ENCODE measurements at places on chromosomes 3 and 15.

- no peak overlapping the region for H3K4me3 ChIP-seq
- H3K36me3 ChIP-seq: no peaks in the 10 kb centered on the region
- H3K27ac ChIP-seq: no peak overlapping the region
- no peaks in the 10 kb centered on the region for H3K27me3 ChIP-seq
- no peak for DNase-seq
- H3K4me1 ChIP-seq: peaks cover 11% of the 10 kb centered on the region
Measured at GRCh38 chr15:47998619-47999019, 122.2 kb upstream of the SLC24A5 start.

DNA sequence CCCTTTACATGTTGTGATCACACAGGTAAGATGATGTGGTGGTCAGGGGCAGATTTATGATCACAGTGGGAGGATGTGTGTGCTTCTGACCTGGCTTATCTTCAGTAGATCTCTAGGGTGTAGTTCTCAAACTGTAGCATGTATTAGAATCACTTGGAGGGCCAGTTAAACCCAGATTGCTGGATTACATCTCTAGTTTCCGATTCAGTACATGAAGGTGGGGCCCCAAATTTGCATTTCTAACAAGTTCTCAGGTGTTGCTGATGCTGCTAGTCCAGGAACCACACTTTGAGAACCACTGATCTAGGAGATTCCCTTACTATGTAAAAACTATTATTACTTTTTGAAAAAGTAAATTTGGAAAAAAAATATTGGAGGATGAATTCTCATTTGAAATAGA is 199.3 kb upstream of the GOLIM4 start:
- no peak overlapping the region for H3K4me3 ChIP-seq
- H3K36me3 ChIP-seq: no peaks in the 10 kb centered on the region
- H3K27me3 ChIP-seq: no peaks in the 10 kb centered on the region
- DNase-seq: no peak
- H3K27ac ChIP-seq: no peak overlapping the region

DNA sequence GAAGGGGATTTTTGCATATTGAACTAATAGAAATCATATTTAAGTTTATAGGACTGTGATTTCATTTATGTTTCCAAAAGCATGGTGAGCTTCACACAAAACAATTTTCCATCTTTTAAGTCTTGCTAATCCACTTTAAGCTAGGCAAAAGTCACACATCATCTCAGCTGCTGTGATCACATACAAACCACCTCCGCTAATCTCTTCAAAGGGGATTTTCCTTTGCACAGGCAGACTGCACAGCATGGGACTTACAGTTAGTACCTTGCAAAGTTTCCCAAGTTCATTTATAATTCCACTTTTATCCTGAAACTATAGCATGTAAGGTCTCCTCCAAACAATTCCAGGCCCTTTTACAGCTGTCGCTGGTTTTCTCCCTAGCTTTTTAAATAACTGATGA is 225.1 kb upstream of the CNTN3 start:
- H3K27me3 ChIP-seq: no peaks in the 10 kb centered on the region
- H3K27ac ChIP-seq: no peak overlapping the region
- no peak for DNase-seq
- no peaks in the 10 kb centered on the region for H3K4me1 ChIP-seq
- no peaks in the 10 kb centered on the region for H3K36me3 ChIP-seq

GRCh38 chr3:154678041-154678654 is 248.2 kb upstream of the GPR149 start:
- H3K27ac ChIP-seq: no peak overlapping the region
- H3K4me1 ChIP-seq: no peaks in the 10 kb centered on the region
- H3K27me3 ChIP-seq: no peaks in the 10 kb centered on the region
- no peak overlapping the region for H3K4me3 ChIP-seq
- DNase-seq: no peak
- no peaks in the 10 kb centered on the region for H3K36me3 ChIP-seq

GRCh38 chr15:52208306-52208946 is 17.2 kb upstream of the GNB5 start:
- H3K4me1 ChIP-seq: peaks cover 11% of the 10 kb centered on the region
- H3K4me3 ChIP-seq: no peak overlapping the region
- peak; percentile 70 for DNase-seq
- peaks cover 12% of the 10 kb centered on the region for H3K36me3 ChIP-seq
- H3K27me3 ChIP-seq: no peaks in the 10 kb centered on the region
- no peak overlapping the region for H3K27ac ChIP-seq

- no peak overlapping the region for H3K4me3 ChIP-seq
- H3K36me3 ChIP-seq: no peaks in the 10 kb centered on the region
- no peak overlapping the region for H3K27ac ChIP-seq
Measured at GRCh38 chr3:54951405-54951804, 23.5 kb upstream of the LRTM1 start.

All from memory B cell (primary cell).